ENCODE measurements at places on chromosomes 2 and 18.

- no peak for DNase-seq
Measured at GRCh38 chr2:9760069-9760901, 83.0 kb upstream of the TAF1B start.

GRCh38 chr2:55428258-55428657, 8.6 kb upstream of the CCDC88A start:
- DNase-seq: no peak

- no peak for DNase-seq
Measured at GRCh38 chr2:31446848-31447247, 32.3 kb upstream of the XDH start.

DNA sequence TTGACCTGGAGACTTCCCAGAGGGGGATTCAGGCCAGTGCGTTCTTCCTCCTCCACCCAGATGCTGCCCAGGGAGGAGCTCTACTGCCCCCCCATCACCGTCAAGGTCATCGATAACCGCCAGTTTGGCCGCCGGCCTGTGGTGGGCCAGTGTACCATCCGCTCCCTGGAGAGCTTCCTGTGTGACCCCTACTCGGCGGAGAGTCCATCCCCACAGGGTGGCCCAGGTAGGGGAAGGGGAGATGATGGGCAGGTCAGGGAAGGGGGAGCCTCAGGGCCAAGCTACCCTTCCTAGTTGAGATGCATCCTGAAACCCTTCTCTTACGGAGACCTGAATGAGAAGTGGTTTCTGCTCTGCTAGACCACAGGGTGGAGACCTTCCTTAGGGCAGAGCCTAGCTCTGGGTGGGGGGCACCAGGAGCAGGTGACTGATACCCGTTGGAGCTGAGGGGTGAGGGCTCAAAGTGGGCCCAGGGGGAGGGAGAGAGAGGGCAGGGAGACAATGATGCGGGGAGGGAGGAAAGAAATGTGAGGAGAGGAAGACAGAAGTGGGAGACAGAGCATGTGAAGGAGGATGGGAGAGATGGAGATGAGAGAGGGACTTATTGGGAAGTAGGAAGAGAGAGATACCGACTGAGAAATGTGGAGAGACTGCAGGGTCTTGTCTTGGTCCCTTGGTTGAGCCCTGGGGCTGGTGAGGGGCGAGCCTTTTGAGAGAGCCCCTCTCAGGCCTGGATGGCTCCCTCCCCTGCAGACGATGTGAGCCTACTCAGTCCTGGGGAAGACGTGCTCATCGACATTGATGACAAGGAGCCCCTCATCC, 159.4 kb downstream of the DYSF start:
- no peak for DNase-seq

GRCh38 chr2:15846626-15847025, 93.7 kb upstream of the MYCN start:
- DNase-seq: no peak

DNA sequence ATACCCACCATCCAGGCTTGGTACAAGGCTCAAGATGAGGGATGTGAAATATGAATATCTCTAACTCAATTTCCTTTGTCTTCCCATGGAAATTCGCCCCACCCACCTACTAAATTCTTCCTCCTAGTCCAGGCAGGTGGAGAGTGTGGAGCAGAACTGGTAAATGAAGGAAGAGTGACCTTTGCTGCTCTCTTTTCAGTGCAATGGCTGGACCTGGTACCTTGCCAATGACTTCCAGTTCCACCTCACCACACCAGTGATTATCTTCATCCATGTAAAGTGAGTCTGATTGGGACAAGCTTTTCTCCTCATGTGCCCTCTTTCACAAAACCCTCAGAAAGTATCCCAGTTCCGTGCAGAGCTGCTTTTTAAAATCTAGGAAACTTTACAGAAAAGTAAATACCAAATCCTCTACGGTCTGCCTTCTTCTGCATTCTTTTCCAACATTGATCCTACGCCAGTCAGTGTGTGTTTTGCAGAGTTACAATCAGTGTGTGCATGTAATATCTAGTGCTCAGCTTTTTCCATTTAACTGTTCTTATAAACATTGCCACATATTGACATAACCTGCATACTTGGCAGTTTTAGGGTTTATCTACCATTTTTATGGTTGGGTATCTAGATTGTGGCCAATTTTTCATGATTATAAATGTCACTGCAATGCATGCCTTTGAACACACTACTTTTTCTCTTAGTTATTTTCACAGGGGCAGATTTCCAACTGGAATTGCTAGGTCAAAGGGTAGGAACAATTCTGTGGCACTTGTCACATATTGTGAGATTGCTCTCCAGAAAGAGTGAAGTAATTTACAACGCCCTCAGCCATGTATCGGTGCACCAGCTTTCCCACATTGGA, 86.5 kb upstream of the SEC11C start:
- DNase-seq: no peak

GRCh38 chr2:36371070-36371874, 15.7 kb downstream of the CRIM1 start:
- DNase-seq: no peak

GRCh38 chr2:217331523-217332416, 471.9 kb upstream of the TNP1 start:
- DNase-seq: no peak

GRCh38 chr18:76823587-76824011, 1.2 kb downstream of the ZNF236 start:
- DNase-seq: no peak

GRCh38 chr18:13032173-13032572, 41.0 kb downstream of the CEP192 start:
- no peak for DNase-seq

DNA sequence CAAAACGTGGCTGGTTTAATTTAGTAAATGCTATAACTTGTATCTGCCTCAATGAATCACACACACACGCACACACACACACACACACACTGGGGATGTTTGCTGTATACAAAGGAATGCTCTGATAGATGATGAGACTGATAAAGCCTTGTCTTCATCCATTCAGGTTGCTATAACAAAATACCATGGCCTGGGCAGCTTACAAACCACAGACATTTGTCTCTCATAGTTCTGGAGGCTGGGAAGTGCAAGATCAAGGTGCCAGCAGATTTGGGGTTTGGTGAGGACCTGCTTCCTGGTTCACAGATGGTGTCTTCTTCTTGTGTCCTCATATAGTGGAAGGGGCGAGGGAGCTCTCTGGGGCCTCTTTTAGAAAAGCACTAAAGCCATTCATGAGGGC, 149.5 kb upstream of the HDAC4 start:
- DNase-seq: no peak

Data from naive thymus-derived CD8-positive, alpha-beta T cell (primary cell).